CD4-positive, CD25-positive, alpha-beta regulatory T cell (primary cell): ENCODE measurements at places on chromosomes 2 and 18. TPM values are rescaled to one million over a fixed set of nuclear protein-coding genes. Genes with fewer than 3 reads are reported as not detected.

DNA sequence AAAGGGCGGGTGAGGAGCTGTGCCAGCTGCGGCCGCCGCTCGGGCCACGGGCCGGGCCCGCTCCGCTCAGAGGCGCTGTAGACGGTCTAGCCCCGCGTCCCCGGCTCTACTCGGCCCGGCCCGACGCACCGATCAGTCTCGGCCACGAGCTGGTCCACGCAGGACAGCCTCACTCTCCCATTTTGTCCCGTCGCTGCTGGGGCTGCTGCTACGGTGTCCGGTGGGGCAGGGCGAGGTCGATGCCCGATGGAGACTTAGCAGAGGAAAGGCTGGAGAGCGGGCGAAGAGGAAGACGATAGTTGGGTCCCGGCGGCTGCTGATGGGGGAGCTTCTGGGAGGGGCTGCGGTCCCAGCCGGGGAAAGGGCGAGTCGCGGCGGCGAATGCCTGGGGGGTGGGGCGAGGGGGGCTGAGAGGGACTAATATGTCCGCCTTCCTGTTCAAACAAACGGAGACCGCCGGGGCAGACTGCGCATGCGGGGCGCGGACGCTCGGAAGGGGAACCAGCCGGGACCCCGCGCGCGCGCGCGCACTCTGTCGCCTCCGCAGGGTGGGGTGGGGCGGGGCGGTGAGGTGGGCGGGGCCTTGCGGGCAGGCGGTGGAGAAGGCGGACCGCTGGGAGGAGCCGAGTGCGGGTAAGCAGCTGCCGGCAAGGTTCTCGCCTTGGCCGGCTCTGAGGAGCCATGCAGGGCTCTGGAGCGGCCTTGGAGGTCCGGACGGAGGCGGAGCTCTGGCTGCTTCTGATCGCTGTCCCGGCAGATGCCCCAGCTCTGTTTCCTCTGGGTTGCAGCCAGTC, at the start of gene ROCK1:
TSS of gene ROCK1 (minus strand) at position 468 of the 794 bp plus-strand sequence. CDS start 903 bp downstream, outside the sequence.
- no peaks in the 10 kb centered on the region for H3K27me3 ChIP-seq
- H3K27ac ChIP-seq: peak within 1 kb of the TSS; percentile 93
- DNase-seq: peak; percentile 97
- peak within 1 kb of the TSS; percentile 99 for H3K4me3 ChIP-seq
- peaks cover 46% of the 10 kb centered on the region for H3K4me1 ChIP-seq

SAP130 gene
- 38.0 TPM for total RNA-seq

- H3K27me3 ChIP-seq: peaks cover 3% of the 10 kb centered on the region
- H3K27ac ChIP-seq: no peak overlapping the region
- H3K4me3 ChIP-seq: no peak overlapping the region
- no peak for DNase-seq
- H3K4me1 ChIP-seq: no peaks in the 10 kb centered on the region
- H3K36me3 ChIP-seq: no peaks in the 10 kb centered on the region
Observed at GRCh38 chr2:174535757-174536703, 49.2 kb upstream of the GPR155 start.

- H3K4me1 ChIP-seq: no peaks in the 10 kb centered on the region
- no peak overlapping the region for H3K27ac ChIP-seq
- H3K4me3 ChIP-seq: no peak overlapping the region
- no peaks in the 10 kb centered on the region for H3K27me3 ChIP-seq
- no peak for DNase-seq
- H3K36me3 ChIP-seq: no peaks in the 10 kb centered on the region
Observed at GRCh38 chr2:237191714-237192081, 106.0 kb downstream of the COPS8 start.
